Activated CD8-positive, alpha-beta memory T cell treated with anti-CD3 and anti-CD28 coated beads for 24 hours (primary cell): ENCODE measurements at places on chromosomes 3 and 15.
A peak's percentile ranks its signal among the peaks of the same experiment; 100 is the strongest.

- no peak for DNase-seq
These were observed 19.1 kb downstream of the CRABP1 start for GRCh38 chr15:78359041-78359808.

DNA sequence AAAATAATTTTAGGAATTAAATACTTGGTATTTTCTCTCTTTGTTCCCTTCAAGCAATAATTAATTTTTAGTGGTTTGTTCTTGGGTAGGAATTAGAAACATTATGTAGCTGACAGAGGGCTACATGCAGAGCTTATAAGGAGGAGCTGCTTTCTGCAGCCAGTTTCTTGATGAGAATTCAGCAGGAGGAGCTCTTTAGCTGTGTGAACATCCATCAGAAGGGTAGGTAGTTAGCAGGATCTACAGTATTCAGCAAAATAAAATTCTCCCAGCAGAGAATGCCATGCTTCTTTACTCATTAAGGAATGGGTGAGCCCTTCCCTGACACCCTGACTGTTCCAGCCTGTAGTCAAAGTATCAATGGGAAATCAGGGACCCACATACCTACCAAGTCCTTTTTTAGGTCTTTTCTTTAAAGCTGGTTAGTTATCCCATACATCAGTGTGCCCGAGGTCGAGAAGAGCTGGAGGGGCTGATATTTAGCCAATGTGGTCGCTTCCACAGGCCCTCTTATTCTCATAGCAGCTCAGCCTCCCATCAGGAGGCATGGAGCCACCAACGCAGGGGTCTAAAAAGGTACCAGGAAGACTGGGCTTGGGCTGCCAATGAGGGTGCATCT, 54.0 kb downstream of the KCNAB1 start:
- DNase-seq: no peak

GRCh38 chr3:396293-396692, 199.7 kb downstream of the CHL1 start:
- no peak for DNase-seq

DNA sequence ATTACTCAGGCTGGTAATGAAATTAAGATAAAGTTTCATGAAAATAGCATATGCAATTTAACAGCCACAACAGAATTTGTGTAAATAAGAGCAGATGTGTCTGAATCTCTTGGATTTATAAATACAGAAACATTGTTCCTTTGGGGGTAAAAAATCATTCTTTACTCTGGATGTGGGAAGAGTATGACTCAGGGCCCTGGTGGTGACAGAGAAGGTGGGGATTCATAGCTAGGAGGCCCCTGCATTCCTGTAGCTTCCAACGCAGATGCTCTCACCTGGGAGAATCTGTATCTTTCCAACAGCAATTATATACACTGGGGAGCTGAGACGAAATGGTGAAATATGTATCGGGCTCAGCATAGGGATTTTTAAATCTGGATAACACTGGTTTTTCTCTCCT, 167.6 kb upstream of the CADPS start:
- DNase-seq: no peak

GRCh38 chr3:14238930-14239329, 60.3 kb downstream of the LSM3 start:
- no peak for DNase-seq

DNA sequence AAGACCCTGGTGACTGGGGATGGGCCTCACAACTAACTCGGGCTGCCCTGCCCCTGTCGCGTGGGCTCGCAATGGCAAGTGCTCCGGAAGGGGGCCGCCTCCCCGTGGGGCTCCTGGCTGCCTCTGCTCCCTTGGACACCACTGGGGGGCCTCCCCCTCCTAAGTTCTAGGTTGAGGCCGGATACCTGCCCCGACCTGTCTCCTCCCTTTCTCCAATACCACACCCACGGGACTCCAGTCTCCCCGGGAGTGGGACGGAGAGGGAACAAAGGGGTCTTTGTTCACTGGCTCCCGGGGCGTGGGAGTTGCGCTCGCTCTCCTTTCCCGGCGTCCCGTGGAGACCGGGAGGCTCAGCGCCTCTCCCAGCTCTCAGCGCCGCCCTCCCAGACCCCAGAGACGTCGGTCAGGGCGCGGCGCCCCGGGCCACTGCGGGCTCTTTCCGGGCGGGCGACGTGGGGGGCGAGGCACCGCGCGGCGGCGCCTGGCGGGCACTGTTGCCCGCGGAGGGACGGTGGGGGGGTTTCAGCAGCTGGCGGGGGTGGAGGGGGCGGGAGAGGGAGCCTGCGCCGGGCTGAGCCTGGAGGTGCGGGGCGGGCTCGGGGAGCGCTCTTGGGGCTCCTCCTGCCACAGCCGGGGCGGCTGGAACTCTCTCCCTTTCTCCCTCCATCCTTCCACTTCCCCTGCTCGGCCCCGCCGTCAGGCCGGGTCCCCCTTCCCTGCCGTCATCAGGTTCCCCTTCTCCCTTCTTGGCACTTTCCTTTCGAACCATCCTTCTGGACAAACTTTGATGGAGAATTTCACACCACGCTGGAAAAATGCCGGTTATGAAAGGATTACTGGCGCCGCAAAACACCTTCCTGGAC, at the start of gene KCNH8:
KCNH8 (plus strand) TSS at position 606 of the 863 bp plus-strand sequence; CDS start at position 816, 210 bp downstream.
- DNase-seq: peak; percentile 61

GRCh38 chr15:67042551-67043142, 22.8 kb upstream of the SMAD3 start:
- DNase-seq: no peak

DNA sequence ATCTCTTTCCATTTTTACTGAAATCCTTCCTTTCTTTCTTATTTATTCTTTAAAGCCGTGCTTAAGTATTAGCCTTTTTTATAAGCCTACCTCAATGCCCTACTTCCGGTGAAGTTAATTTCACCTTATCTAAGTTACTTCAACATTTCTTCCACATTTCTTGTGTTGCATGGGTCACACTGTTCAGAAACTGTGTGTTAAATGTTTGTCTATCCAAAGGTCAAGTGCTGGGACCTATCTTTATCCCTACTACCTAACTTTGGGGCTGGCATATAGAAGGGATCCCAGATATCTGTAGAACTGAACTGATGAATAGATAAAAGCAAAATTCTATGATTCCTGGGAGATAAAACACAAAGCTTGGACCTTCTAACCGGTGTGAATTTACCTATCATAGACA, 332.3 kb upstream of the SATB1 start:
- no peak for DNase-seq

- no peak for DNase-seq
These were observed 521.9 kb upstream of the PROK2 start for GRCh38 chr3:72306800-72307341.
